SJCRH30 (cell line): ENCODE measurements at places on chromosomes 6 and 20. TPM values are rescaled to one million over a fixed set of nuclear protein-coding genes. Genes with fewer than 3 reads are reported as not detected.

DNA sequence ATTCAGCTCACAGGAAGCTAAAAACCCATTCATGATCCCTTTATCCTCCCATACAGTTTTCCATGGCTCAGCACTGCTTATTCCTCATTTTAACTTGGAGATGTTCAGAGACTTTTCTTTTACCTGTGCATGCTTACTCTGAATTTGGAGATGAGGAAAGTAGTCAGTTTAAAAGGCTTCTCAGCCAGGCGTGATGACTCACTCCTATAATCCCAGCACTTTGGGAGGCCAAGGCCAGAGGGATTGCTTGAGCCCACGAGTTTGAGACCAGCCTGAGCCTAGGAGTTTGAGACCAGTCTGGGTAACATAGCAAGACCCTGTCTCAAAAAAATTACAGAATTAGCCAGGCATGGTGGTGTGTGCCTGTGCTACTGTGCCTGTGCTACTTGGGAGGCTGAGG lies 30.3 kb upstream of the TMEM217 start:
- no peak for DNase-seq

DNA sequence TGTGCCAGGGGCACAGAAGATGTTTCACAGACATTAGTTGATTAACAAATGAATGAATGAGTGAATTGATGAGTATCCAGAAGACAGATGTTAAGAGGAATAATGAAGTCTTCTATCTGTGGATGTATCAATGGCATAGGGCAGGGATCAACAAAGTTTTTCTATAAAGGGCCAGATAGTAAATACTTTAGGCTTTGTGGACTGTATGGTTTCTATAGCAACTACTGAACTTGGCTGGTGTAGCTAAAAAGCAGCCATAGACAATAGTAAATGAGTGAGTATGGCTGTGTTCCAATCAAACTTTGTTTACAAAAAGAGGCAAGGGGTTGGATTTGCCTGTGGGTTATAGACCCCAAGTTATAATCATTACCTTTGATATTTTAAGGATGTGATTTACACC lies 144.0 kb downstream of the PRL start:
- no peak for DNase-seq

DNA sequence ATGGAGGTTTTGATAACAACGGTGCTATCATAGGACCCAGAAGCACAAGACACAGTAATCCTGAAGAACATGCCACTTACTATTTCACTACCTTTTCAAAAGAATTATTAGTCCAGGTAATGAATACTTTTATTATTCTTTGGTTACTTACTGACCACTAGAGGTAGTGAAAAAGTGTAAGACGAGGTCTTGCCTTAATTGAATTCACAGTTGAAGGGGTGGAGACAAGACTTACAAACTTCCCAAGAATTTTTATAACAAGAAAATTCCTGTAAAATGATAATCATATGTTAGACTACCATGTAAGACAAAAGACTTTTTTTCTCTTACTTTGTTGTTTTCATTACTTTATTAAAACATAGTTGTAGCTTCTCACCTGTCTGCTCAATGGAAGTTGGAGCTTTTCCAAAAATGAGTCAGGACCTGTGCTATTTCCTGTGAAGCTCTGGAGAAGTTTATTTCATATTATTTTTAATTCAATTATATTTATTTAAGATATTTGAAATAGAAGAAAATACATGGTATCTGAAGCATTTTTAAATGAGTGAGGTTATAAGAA lies 52.4 kb downstream of the DOP1A start:
- DNase-seq = no peak

GRCh38 chr6:77656999-77657764 lies 4.3 kb downstream of the MEI4 start:
- no peak for DNase-seq

DNA sequence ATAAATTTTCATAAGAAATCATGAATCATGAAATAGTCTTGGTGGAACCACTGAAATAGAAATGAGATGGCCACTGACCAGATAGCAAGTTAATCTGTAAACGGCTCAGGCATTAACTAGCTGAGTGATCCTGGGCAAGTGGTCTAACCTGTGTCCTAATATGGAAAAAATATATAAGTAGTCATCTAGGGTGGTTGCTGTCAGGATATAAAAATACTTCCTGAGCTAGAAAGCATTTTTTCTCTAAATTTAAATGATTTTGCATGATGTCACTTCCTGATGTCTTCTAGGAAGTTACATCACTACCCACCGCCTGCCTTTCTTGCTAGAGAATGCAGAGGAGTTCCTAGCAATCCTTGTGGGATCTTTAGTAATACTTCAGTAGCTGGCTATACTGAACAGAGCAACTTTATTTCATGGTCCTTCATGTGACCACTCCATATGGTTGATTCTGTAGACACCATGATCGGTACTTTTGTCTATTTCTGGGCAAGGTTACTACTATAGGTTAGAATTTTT lies 228.1 kb upstream of the CEP162 start:
- no peak for DNase-seq

DNA sequence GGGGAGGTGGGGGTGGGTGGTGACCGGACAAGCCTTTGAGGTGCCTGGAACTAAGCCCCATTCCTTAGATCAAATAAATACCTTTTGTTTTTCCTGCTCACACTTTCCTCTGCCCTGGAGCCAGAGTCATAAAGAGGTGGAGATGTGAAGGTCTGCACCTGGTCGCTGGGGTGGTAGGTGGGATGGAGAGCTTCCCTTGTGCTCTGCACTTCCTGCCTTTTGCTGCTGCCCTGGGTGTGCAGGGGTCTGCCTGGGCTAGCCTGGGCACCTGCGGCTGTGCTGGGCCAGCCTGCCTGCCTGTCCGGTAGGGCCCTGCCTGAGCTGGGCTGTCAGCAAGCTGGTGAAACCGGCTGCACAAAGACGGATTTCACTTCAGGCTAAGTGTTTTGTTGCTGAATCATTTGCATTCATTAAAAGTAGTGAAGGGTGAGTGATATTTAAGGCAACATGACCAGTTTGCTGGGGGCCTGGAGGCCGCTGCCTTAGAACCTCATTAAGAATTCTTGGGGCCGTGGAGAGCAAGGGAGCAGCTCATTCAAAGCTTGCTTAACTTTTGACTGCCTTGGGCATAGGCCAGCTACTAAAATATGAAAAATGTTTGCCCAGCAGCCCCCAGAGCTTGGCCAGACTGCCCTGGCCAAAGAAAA lies 20.5 kb downstream of the PTK7 start:
- DNase-seq = no peak

DNA sequence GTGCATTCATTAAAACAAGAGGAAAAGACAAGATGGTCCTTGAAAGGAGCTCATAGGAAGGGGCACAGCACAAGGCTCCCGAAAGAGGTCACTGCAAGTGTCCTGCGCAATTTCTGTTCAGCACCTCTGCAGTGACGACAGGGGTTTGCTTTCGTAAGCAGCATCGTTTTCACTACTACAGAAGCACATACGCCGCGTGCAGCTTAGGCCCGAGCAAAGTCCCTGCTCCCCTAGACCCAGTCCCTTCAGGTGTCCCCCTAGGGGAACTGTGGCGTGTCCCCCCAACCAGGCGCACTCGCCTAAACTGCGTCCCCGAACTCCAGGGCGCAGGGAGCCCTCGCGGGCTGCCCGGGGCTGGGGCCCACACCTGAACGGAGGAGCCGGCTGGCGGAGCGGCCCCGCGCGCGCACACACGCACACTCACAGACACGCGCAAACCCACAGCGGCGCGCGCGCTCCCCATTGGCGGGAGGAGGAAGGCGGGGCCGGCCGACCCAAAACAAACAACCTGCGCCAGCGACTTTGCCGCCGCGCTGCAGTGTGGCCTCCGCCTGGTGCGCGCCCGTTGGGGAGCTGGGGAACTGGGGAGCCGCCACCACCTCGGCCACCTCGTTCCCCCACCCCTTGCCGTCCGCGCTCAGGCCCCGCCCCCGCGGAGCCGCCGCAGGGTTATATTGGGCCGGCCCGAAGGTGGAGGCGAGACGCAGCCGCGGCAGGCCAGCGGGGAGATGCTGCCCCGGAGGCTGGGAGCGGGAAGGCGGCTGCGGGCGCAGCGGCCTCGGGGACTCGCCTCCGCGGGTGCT lies at the start of gene FOXQ1:
Gene FOXQ1 (plus strand): TSS at position 699 of the 803 bp plus-strand sequence. CDS start 607 bp downstream, outside the sequence.
- DNase-seq = no peak

DNA sequence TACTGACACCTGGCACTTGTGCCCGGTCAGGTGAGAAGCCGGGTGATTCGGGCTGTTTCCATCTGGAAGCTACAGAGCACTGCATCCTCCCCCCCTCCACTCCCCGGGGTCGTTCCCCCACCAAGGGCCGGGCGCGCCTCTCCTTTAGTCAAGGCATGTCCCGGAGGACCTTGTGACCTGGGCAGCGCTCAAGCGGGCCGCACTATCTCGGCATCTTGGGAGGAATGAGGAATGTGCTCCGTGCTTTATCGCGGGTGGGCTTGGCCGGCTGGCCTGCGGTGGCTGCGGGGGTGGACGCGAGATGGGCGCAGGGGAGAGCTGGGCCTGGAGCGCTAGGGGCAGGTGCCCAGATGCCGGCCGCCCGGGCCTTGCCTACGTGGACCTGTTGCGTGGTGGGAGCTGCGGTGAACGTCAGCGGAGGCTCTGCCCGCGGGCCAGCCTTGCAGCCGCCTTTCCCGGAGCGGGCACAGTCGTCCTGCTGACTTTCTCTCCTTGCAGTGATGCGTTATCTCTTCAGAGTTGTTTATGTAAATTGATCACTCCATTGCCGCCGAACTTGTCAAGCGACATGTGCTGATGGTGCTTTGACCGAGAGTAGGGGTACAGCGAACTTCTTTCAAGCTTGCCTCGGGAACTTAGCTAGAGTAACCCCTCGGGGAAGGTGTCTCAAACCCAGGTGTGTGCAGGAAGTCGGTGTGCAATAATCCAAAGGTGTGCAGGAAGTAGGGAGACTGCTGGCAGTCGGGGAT lies 1.1 kb downstream of the LRRC1 start:
- DNase-seq = peak; percentile 22

DNA sequence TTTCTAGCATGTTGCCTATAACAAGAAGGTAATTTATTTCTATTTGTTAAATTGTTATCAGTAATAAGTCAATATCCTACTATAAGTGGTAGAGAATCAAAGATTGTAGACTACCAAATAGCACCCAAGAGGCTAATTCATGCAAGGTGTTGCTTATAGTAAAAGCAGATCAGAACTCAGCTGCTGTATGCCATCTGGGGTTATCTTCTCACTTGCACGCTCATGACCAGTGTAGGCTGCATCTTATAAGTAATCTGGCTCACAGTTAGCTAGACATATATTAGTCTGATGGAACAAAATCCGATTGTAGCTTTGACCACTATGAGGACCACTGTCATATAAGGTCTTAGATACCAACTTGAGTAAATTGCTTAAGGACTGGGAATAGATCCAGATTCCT lies 17.0 kb downstream of the TOP1 start:
- DNase-seq = no peak

GRCh38 chr6:36757206-36757605 lies 59.6 kb downstream of the RAB44 start:
- DNase-seq = no peak

- peak; percentile 9 for DNase-seq
These were observed 186.1 kb downstream of the JARID2 start for GRCh38 chr6:15431762-15432483.

- no peak for DNase-seq
These were observed 17.3 kb upstream of the TENT5A start for GRCh38 chr6:81769824-81770223.

- DNase-seq = no peak
These were observed 906.8 kb upstream of the CITED2 start for GRCh38 chr6:140281236-140281635.

GRCh38 chr20:62346398-62347150 lies 20.5 kb downstream of the LAMA5 start:
- no peak for DNase-seq

DNA sequence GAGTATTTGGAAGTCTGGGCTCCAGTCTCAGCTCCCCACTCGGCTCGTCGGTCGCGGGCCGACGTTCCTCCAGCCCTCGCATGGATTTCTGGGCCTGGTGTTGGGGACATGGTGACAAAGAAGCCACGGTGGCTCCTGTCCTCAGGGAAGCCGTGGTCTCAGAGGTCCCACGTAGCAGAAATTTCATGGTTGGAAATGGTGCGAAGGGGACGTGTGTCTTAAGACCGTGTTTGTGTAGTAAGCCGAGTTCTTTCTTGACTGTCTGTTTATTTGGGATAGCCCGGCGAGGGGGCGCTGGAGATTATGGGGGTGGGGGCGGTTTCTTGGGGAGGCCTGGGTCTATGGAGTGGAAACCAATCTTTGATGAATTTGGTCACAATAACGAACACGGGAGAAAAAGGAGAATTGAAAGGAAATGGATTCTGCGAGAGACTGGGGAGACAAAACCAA lies 23.5 kb upstream of the MAP3K7 start:
- DNase-seq = no peak

DNA sequence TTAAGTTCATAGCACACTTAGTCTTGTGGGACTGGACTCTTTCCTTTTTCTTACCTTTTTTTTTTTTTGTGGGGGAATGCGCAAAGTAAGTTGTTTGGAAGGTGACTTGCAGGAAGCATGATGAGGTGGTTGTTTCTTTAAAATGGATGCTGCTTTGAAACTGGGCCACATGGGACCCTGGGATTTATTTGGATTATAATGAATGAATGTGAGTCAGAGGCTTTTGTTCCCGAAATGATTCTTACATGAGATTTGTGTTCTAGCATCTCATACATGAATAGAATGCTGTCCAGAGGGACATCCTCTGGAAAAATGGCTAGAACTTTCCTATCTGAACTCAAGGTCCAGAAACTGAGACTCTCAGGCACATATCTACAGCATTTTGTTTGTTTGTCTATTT lies 236.6 kb upstream of the RNF24 start:
- DNase-seq = no peak

DNA sequence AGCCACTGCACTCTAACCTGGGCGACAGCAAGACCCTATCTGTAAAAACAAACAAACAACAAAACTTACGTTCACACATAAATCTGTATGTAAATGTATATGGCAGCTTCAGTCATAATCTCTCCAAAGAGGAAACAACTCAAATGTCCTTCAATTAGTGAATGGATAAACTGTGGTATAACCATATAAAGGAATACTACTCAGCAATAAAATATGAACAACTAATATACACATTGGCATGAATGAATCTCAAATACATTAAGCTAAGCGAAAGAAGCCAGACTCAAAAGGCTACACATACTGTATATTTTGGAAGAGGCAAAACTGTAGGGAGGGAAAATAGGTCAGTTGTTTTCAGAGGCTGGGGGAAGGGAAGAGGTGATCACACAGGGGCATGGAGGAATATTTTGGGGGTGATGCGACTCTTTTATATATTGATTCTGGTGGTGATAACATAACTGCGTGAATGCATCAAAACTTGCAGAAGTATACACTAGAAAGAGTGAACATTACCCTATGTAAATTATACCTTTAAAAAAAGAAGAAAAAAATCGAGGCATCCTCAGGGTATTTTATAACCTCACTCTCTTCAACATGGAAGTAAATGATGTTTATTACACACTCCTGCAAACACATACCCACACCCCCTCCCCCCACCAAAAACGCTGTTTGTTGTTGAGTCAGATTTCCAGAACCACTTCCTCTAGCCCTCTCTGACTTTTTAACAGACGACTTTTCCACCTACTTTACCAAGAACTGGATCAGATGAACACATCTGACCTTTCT lies 115.2 kb upstream of the RNF24 start:
- DNase-seq = no peak

GRCh38 chr6:125850361-125850760 lies 59.6 kb downstream of the NCOA7 start:
- no peak for DNase-seq

Gene SYCP2L
- 3.0 and 3.5 TPM in 2 replicates for total RNA-seq

Gene SLC17A4
- not detected in 2 replicates for total RNA-seq

Gene KCNQ2
- not detected in 2 replicates for total RNA-seq

Gene WFDC10B
- total RNA-seq = not detected in 2 replicates

Gene MKKS
- 15.1 and 16.3 TPM in 2 replicates for total RNA-seq

Gene KIFC1
- 80.5 and 84.5 TPM in 2 replicates for total RNA-seq

Gene CLDN20
- total RNA-seq = not detected in 2 replicates
